HTR-8/SVneo (cell line): ENCODE measurements at places on chromosomes 2 and 18.
A peak's percentile ranks its signal among the peaks of the same experiment; 100 is the strongest.

GRCh38 chr2:237723602-237724001 lies 75.0 kb upstream of the RBM44 start:
- no peak for DNase-seq

DNA sequence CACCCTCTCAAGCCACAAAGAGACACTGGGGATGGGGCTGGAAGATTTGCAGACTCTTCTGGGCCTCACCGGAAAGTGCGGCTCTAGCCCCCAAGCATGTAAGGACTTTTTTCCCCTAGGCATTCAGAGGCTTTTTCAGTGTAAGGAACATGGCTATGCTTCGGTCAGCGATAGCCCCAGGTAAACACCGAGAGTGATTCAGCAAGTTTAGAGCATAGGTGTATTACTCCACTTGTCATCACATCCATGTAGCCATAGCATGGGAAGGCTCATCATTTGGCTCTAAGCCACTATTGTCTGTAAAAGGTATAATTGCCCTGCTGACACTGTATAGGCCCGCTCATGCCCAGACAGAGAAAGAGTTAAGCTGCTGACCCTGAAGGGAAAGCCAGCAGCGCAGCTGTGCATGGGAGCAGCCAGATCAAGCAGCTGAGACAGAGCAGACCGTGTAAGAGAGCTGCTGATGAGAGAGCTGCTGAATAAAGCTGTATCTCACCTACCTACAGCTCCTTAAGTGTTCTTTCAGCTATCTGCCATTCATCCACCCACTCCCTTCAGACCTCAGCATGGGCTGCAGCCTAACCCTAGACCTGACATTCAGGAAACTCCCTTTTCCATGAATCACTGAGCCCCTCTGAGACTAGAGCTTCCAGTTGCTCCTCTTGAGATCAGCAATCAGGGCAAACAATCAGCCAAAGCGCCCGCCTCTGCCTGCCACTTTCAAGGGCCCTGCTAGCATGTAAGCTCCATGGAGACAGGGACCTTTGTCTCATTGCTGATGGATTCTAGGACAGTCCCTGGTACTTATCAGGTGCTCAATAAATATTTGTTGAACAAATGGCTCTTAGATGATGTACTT lies 25.5 kb downstream of the LGALSL start:
- no peak for DNase-seq

DNA sequence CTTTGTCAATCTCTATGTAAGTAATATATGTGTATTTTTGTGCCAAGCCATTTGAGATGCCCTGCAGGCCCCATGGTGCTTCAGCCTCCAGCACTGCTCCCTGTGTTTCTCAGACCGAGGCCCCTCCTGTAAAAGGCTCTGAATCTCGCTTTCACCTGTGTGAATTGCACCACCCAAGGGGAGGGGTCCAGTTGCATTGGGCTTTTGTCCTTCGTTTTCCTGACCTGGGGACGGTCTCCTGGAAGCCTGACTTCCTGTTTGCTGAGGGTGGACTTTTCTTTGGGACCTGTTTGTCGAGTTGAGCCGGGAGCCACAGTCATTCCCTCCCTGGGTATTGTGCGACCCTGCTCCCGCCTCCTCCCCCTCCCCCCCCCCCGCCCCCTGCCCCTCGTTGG lies 48.9 kb downstream of the AGAP1 start:
- no peak for DNase-seq

DNA sequence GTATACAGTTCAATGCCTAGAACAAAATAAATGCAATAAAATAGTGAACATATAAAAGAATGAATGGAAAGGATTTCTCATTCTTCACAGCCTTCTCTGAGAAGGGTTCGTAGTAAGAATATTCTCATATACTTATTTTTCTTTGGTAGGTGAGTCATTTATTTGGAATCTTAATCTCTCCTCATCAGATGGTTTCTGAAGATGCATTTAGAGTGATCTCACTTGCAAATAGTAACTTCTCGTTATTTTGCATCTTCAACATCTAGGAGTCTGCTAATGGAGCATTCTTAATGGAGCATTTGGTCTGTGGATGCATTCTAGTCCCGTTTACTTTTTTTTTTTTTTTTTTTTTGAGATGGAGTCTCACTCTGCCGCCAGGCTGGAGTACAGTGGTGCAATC lies 3.9 kb downstream of the UBXN4 start:
- DNase-seq = peak; percentile 46

- peak; percentile 41 for DNase-seq
Measured at GRCh38 chr2:137964066-137964858, at the start of gene HNMT. Gene HNMT (plus strand): TSS chr2:137964473. CDS start chr2:137964492, 19 bp downstream.

GRCh38 chr2:209985874-209986273 lies 16.6 kb upstream of the RPE start:
- DNase-seq = no peak

GRCh38 chr2:43100883-43101662 lies 125.3 kb downstream of the ZFP36L2 start:
- DNase-seq = no peak

- DNase-seq = no peak
Measured at GRCh38 chr18:9321736-9322135, 12.8 kb upstream of the TWSG1 start.

DNA sequence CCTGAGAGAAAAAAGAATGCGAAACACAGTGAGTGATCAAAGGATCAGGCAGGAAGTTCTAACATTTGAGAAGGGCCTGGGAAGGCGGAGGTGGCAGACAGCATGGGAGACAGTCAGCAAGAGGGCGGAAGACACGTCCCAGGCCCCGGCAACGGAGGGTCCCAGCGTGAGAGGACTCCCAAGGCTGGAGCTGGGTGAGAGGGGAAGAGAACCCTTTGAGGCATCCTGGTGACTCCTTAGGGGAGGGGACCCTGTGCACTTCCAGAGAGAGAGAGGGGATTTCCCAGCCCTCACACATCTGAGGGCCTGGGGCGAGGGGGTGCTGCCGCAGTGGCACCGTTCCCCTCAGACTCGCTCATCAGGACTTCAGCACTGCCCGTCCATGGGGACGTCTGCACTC lies 133.4 kb downstream of the RTP5 start:
- DNase-seq = no peak

DNA sequence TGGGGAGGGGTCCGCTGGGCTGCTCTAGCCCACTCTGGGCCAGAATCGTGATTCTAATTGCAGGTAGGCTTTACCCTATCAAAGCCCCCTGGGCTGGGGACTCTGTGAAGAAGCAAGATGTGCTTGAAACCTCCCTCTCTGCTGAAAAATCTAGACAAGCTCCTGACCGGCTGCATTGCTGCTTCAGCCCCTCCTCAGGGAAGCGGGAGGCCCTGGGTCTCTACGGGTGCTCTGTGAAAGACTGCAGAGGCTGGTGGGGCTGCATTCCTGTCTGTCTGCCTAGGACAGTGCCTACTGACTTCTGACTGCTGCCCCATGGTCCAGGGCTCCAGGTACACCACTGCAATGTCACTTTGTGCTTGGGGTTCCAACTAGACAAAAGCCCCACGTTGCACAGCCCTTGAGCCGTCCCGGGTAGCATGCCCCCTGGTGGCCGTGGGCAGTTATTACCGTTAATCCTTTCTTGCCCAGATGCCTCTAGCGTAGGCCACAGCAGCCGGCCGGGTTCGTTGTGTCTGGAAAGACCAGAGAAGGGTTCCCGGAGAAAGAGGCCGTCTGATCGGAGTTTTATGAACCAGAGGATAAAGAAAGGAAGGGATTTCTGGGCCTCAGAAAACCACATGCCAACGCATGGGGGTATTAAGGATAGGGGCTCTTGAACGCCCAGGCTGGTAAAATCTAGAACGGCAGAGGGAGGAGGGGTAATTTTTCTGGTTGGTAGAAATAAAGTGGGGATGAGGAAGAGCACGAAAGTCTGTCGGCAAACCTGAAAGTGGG lies 15.9 kb upstream of the C1QL2 start:
- peak; percentile 31 for DNase-seq

DNA sequence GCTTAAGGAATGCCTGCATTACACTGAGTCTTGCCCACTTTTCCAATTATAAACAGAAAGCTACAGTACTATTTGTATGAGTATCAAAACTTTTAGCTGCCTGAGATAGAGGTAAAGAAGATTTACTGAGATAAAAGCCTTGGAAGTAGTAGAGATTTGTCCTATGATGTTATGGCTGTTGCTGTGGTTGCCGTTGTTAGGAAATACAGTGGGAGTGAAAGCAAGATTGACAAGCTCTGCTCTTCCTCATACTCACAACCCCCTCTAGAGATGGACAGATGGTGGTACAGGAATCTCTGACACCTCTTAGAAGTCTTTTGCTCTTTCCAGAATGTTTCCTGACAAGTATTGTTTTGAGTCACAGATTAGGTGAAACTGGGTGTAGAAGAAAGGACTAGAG lies 242.5 kb downstream of the RPIA start:
- no peak for DNase-seq

DNA sequence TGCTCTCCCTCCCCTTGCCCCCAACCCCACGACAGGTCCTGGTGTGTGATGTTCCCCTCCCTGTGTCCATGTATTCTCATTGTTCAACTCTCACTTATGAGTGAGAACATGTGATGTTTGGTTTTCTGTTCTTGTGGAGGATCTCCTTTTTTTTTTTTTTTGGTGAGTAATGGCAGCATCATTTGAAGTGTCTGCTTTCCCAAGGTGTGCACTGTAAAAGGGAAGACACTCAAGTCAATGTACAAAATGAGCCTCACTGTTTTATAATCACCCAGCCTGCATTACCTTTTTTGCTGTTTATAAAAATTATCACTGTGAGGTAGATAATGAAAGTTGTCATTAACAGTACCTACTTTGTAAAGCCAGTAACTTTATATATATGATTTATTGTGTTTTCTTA lies 56.9 kb downstream of the INSIG2 start:
- DNase-seq = no peak

DNA sequence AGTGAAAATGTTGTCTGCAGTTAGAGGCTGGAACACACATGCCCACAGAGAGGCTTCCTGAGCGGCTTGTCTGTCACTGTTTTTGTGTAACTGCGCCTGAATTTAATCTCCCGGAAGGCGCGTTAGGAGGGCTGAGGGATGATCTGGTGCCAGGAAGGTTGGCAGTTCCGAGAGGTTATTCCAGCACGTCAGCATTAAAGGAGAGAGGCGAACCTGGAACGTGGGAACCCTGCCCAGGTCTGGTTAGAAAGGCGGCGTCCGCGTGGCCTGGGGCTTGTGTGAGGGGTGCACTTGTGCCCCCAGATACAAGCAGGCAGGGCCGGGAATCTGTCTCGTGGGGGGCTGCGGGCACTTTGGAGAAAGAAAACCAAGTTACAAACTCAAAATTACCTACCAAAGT lies 75.3 kb downstream of the NFATC1 start:
- DNase-seq = no peak

DNA sequence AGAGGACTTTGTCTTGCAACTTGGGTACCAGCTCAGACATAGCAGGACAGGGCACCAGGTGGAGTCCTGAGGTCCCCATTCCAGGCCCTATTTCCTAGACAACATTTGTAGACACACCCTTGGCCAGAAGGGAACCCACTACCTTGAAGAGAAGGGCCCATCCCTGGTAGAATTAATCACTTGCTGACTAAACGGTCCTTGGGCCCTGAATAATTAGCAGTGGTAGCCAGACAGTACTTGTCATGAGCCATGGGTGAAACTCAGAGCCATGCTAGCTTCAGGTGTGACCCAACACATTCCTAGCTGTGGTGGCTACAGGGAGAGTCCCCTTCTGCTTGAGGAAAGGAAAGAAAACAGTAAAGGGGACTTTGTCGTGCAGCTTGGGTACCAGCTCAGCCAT lies 28.5 kb upstream of the ACTR2 start:
- no peak for DNase-seq

GRCh38 chr2:178345951-178346350 lies 105.0 kb downstream of the PRKRA start:
- no peak for DNase-seq

DNA sequence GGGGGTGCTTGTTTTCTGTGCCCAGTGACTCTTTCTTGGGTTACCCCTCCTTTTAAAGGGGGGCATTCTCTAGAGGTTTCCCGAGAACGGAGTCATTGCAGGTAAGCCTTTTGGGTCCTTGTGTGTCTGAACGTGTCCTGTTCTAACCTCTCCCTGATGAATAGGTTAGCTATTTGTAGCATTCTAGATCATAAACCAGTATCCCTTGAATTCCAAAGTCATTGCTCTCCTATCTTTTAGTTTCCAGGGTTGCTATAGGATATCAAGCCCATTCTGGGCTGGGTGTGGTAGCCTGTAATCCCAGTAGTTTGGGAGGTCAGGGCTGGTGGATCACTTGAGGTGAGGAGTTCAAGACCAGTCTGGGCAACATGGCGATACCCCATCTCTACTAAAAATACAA lies 65.9 kb upstream of the YWHAQ start:
- no peak for DNase-seq

DNA sequence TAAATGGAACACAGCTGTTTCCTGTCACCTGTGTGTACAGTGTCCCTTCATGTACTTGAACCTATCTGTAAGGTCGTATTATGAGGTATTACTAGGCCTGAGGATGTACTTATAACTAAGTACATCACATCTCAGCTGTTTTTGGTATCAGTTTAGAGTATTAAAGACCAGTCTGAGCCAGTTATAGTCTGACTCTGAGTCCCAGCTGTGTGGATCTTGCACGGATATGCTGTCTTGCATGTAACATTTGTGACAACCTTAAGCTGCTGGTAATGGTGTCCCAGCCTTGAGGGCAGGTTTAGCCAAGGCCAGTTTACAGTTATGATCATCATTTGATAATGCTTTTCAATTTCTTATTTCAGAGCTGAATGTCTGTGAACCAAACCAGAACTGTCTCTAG lies 496.3 kb downstream of the SLC4A3 start:
- DNase-seq = no peak

DNA sequence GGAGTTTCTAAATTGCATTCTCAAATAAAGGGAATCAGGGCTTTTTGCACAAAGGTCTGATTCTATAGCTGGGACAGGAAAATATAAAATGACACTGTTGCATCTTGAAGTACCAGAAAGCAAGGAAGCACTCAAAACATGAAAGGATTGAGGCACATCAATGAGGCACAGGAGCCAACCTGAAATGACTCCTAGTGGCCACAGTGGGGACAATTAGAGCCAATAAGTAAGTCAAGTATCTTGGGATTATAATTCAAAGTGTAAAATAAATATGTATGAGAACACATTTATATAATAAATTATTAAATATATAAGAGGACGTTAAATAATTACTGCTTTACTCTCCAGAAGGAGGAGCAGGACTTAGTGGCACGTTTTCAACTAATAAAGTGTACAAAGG lies 1259.5 kb upstream of the CDH2 start:
- DNase-seq = no peak

- DNase-seq = no peak
Measured at GRCh38 chr18:79375441-79376154, 20.1 kb upstream of the NFATC1 start.

GRCh38 chr2:117763804-117764203 lies 50.7 kb upstream of the DDX18 start:
- DNase-seq = no peak

DNA sequence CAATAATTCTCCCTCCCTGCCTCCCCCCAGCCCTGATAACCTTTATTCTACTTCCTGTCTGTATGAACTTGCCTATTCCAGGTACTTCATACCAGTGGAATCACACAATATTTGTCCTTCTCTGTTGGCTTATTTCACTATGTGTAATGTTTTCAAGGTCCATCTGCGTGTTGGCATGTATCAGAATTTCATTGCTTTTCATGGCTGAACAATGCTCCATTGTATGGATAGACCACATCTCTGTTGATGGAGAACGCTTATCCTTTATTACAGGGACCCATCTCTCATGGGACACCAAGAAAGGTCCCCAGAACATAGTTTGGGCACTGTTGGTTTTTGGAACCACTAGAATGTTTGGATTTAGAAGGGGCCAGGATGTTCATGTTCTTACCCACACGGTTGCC lies 40.2 kb downstream of the ATOH8 start:
- no peak for DNase-seq

- DNase-seq = no peak
Measured at GRCh38 chr2:73827660-73828388, 937 bp upstream of the STAMBP start.
